Stimulated activated CD8-positive, alpha-beta memory T cell treated with anti-CD3 and anti-CD28 coated beads, Interleukin-4, amount 100 ng/mL, for 4 hours (primary cell): ENCODE measurements at places on chromosomes 7 and 10.

- no peak for DNase-seq
These were observed 2.7 kb upstream of the CPVL start for GRCh38 chr7:29149036-29149435.

GRCh38 chr10:102450374-102451104 is 804 bp downstream of the C10orf95 start:
- peak; percentile 80 for DNase-seq

DNA sequence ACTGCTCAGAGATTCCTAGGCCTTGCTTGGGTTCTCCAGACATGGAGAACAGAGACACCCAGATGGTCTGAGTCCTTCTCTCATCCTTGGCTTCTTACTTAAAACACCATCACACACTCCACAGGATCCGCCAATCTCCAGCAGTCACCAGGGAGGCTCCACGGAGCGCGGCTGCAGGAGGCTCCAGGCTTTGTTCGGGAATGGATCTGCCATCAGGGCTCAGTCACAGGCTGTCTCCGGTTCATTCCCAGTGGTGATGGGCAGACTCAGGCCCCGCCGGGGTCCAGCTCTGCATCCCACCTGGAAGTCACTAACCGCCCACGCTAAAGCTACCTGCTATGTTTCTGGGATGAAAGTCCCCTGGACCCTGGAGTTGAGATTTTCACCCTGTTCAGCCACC is 312.9 kb downstream of the TCERG1L start:
- no peak for DNase-seq

DNA sequence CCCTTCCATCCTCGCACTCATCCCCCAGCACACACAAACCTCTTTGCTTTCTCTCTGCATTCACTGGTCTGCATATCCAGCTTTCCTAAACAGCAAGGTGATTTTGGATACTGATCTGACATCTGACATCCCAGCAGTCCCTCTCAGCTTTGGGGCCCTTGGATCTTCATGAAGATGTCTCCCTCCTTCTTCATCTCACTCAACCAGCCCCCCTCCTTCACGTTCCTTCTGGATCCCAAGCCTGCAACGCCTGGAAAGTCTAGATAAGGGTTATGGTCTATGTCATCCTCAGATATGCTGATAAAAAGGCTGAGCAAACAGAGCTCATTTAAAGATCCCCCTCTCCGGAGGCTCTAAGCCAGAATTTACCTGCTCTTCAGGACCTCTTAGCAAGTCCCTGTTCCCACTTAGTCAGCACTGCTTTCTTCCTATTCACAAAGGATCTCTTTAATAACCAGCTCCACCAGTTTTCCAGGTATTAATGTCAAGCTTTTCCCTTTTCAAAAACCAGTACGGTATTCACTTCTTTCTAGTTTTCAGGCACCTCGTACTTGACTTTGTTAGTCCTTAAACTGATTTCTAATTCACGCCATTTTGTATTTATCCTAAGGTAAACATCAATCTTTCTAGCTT is 38.9 kb downstream of the CREB3L2 start:
- no peak for DNase-seq

DNA sequence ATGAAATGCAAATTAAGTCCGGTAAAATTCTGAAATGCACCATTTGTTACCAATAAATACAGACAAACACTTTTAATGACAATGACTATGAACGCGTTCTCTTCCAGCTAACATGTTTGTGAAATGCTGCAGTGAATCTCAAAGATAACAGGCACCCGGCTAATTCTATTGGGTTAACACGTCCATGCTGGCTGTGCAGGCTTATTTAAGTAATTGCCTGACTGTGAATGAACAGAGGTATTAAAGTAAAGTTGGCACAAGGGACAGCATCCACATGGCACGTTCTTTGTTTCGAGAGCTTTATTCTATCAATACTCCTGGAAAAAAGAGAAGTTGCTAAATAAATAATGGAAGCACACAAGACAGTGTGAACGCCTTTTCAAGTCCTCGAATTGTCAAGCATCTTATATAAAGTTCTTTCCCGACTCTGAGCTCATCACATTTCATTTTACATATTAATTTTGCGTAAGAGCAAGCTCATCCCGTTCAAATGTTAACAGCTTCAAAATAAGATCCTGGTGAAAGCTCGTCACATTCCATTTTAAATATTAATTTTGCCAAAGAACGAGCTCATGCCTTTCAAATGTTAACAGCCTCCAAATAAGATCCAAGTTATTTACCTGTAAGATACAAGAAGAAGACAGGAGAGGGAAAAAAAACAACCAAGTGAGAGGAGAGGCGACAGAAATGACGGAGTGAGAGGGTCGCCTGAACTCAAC is 111.3 kb upstream of the RHEB start:
- DNase-seq = no peak

DNA sequence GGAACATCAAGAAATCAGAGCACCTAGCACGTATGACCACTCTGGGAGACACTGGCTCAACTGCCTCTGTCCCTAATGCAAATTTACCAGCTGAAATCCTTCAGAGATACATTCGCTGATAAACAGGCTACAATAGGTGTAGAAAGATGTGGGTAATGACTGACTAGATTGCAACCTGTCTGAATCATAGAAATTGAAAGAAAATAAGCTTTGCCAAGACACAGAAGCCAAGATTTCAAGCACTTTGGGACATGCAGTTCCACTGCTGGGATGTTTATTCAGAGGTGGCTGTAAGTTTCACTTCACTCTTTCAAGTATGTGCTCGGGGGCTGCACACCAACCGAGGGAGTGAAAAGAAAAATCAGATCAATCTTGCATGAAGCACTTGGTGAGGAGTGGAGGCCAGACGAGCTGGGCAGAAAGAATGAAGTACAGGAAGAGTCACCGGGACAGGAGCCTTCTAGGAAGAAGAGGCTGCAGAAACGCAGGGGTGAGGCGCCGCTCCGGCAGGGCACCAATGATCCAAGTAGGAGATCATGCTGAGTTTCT is 276.7 kb downstream of the PARD3 start:
- DNase-seq = no peak

GRCh38 chr7:20287317-20287716 is 43.4 kb upstream of the ITGB8 start:
- DNase-seq = no peak

DNA sequence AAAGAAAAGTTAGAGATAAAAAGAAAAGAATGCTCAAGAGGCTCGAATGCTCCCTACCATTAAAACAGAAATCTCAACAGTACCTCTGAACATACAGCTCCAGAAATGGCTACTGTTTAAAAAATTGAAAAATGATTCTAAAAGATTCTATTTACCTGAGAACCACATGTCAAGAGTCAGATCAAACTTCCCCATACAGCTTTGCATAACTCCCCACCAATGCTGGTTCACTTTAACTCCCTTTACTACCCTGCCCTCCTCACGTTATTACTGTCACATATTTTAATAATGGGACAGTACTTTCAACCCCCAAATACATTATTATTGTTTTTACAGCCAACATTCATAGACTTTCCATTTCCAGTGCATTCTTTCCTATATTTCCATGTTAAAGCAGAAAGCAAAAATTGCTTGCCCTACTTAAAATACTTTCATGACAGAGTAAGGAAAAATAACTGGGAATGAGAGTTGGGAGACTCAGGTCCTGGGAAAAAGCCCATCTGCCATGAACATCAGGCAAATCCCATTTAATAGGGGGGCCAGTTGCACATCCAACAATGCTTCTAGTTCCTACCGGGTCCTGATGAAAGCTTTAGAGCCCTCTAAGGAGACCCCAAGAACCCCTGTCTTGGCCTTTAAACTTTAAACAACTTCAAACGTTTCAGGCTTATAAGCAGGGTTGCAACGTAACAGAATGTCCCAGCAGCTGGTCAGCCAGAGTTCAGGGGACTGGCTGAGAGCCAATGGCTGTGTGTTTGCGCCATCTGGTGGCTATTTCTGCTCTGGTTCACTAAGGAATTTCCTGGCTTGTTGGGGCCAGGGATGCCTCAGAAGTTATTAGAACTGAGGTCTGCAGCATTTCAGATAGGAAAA is 247.4 kb downstream of the ELMO1 start:
- peak; percentile 10 for DNase-seq

- DNase-seq = peak; percentile 56
These were observed 32.1 kb downstream of the JCAD start for GRCh38 chr10:30027057-30028005.

DNA sequence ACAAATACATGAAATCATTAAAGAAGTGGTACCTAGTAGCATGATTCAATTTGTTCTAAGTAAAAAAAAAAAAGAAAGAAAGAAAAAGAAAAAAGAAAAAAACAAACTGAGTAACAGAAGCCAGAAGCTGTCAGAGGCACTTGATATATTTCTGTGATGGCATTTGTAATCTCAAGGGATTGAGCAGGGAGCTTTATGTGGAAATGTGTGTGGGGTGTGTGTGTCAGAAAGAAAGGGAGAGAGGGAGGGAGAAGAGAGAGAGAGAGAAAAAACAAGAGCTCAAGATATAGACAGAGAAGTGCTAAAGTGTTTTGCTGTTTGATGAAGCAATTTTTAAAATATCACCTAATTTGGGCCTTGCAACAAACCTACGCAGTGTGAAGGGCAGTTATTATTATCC is 357.6 kb upstream of the PCDH15 start:
- no peak for DNase-seq

DNA sequence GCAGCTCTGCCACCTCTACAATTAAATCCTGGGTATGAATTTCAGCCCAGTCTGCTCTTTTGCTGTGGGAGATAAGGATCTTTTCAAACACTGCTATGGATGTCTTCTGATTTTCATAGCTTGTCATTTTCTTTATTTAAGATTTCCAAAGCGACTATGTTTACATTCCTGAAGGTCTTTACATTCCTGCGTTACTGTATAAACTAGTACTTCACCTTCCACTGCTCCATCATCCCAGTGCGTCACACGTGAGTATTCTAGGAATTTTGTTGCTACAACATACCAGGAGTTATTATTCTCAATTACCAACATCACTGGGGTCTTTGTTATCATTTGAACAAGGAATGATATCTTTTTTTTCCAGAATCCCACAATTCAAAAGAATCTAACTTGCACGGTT is 944.7 kb downstream of the SORCS3 start:
- no peak for DNase-seq

- no peak for DNase-seq
These were observed 351.1 kb upstream of the ETV1 start for GRCh38 chr7:14340393-14341074.

GRCh38 chr7:134845461-134845860 is 66.0 kb downstream of the CALD1 start:
- no peak for DNase-seq

DNA sequence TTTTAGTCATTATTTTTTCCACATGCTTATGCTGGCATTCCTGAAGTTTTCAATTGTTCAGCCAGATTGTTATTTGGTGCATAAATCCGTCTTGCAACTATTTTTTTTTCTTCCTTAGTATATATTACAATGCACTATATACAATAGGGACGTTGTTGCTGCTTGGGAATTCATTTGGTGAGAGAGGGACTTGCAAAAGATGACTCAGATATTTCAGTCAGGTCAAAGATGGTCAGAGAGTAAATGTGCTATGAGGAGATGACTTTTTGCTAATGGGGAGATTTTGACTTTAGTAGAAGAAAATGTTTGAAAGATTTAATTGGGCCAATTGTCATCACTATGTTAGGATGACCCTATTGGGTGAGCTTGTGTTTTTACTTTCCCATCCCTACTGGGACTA is 348.4 kb upstream of the MTPN start:
- no peak for DNase-seq

GRCh38 chr7:44184873-44185446 is 4.3 kb downstream of the GCK start:
- DNase-seq = no peak

- no peak for DNase-seq
These were observed 78.2 kb upstream of the ZNF92 start for GRCh38 chr7:65295409-65295808.

- no peak for DNase-seq
These were observed 77.1 kb upstream of the SCIN start for GRCh38 chr7:12493407-12493806.

DNA sequence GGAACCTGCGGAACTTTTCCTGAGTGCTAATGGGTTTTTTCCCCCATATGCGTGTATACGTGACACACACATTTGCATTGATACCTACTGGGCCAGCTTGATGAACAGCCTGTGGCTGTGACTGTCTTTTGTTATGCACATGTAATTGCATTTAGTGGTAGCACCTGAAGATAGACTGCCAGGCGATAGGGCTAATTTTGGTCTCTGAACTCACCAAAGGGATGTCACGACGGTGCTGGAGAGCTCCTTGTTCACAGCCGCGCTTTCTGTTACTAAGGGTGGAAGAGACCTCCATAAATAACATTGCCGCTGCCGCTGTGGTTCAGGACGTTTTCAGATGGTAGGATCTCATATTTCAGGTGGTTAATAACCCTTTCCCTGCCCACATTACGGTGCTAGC is 133.2 kb downstream of the CAMK1D start:
- DNase-seq = no peak

GRCh38 chr7:18445916-18446520 is 49.5 kb upstream of the HDAC9 start:
- DNase-seq = no peak

- no peak for DNase-seq
These were observed 804 bp downstream of the UNC5B start for GRCh38 chr10:71213127-71213621.

DNA sequence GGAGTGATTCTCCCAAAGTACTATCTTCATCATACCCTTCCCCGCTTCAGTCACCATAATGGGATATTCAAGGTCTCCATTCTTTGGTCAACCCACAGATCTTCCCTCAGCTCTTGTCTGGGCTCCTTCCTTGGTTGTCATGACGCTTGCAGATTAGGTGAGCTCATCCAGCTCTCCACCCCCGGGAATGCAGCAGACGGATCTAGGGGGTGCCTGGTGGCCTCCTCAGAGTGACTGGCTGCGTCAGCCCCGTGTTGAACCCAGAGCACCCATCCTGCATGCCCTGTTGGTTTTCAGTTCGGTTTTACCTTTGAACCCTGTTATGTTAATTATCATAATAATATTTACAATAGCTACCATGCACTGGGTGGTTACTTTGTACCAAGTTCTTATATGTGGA is 6.4 kb downstream of the NEURL1 start:
- DNase-seq = no peak

- DNase-seq = no peak
These were observed 265.7 kb upstream of the MAGI2 start for GRCh38 chr7:79719216-79719615.

DNA sequence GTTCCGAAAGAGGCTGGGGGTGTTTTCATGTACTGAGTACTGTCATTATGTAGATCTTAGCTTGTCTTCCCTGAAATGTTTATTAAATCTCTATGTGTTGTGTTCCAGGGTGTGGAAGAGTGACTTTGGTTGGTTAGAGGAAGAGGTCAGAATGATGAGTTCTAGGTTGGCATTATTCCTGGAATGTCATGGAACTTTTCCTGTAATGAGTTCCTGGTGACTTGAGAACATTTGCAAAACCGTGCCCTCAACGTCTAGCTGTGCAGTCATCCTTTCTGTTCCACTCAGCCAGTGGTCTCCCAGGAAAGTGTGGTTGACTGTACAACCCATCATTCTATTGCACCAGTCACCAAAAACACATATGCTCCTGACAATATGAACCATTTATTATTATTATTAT is 129.6 kb downstream of the BICC1 start:
- no peak for DNase-seq

- DNase-seq = no peak
These were observed 56.4 kb upstream of the MRLN start for GRCh38 chr10:59809644-59809974.
